ENCODE measurements at places on chromosomes 4 and X. TPM values are rescaled to one million over a fixed set of nuclear protein-coding genes. Genes with fewer than 3 reads are reported as not detected.

The MTMR8 gene
- not detected for total RNA-seq

- peak; percentile 25 for DNase-seq
These were observed 4.0 kb downstream of the LDB2 start for GRCh38 chr4:16894406-16894805.

The PCDH10 gene
- total RNA-seq, result 40.6 TPM

- DNase-seq, result no peak
These were observed 14.1 kb upstream of the TCEANC start for GRCh38 chrX:13638826-13639225.

The CLCN4 gene
- 1.7 TPM for total RNA-seq

DNA sequence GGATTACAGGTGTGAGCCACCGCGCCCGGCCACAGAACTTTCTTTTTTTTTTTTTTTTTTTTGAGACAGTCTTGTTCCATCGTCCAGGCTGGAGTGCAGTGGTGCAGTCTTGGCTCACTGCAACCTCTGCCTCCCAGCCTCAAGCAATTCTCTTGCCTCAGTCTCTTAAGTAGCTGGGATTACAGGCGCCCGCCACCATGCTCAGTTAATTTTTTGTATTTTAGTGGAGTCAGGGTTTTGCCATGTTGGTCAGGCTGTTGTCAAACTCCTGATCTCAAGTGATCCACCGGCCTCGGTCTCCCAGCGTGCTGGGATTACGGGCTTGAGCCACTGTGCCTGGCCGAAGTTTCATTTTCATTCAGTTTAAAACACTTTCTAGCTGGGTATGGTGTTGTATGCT, 16.4 kb downstream of the FAM193A start:
- DNase-seq, result no peak

DNA sequence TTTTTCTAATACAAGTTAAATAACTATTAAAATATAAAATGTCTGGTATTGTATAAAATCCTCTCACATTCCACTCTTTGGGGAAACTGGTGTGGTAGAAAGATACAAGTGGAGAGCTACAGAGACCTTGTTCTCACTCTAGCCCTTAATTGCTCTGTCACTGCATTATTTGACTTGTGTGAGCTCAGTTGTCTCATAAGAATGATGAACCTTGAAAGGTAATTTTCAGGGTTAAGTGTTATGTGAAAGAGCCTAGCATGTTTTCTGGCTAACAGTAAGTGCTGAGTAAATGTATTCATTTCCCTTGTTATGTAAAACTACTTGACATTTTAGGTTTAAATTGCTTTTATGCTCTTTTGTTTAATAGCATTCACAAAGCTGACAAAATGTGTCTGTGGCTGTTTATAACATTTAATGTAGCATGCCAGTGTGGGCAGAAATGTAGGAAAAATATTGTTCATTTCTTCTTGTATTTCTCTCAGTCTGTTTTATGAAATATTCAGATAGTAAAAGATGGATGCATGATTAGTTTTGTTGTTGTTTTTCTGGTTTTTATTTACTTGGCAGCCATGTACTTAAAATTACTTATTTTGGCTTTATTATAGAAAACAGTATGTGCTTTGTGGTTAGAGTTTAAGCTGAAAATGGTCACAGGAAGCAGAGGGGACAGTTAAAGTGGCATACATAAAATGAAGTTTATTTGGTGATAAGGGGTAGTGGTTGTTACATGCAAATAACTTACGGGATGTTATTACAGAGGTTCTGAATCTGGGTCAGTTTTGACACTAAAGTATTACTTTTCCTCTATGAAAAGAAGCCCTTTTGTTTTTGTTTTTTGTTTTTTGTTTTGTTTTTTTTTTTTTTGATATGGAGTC, 29.2 kb downstream of the SLAIN2 start:
- no peak for DNase-seq

DNA sequence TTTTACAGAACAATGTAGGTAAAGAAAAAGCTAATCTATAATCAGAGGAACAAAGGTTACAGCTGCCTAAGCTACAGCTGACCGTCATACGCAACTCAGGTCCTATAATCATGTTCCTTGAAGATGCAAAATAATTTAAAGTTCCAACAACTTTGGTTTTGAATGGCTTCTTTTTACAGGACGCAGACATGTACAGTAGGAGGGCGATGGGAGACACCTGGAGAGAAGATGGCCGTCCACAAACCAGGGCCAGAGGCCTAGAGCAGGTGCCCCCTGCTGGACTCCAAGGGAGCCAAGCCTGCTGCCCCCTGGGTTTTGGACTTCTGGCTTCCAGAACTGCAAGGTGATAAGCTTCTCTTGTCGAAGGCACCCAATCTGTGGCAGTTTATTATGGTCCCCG, 10.6 kb downstream of the HGFAC start:
- DNase-seq, result no peak

The SLC9A7 gene
- 11.3 TPM for total RNA-seq

DNA sequence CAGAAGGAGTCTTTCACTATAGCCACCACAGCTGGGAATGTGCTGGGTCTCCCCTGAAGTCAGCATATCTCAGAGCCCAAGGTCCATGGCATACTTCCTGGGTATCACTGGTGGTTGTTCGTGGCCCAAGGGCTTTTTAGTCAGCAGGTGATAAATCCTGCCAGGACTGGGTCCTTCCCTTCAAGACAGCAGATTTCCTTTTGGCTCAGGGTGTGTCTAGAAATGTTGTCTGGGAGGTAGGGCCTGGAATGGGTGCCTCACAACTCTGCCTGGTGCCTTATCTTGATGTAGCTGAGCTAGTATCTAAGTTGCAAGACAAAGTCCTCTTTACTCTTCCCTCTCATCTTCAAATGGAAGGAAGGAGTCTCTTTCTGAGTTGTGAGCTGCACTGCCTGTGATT, 102.4 kb upstream of the TMLHE start:
- no peak for DNase-seq

The FANCB gene
- total RNA-seq, result 17.4 TPM

The FAM9C gene
- total RNA-seq, result not detected

GRCh38 chr4:102139132-102139573, 206.1 kb downstream of the SLC39A8 start:
- no peak for DNase-seq

The YY2 gene
- 2.7 TPM for total RNA-seq

The PF4V1 gene
- not detected for total RNA-seq

DNA sequence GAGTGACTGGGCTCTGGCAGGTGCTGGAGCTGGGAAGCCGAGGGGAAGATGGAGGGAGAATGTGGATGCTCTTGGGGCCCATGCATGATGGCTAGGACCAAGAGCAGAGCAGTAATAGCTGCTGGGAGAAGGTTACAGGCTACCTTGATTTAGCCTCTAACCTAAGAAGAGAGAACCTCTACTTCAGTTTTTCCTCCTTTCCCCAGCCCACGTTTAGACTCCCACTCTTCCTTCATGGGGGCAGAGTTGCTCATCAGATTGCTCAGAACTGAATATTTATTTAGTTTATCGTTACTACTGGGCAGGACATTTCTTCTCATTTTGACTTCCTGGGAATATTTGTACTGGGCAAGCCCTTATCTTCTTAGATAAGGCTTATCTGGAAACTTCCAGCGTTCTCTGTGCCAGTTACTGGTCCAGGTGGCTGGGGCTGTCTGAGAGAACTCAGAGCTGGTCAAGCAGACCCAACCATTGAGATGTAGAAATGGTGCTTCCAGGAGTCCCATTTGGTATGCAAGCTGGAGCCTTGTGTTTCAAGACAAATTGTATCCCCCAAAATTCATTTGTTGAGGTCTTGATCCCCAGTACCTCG, 442.9 kb upstream of the BOD1L1 start:
- DNase-seq, result no peak

The NPY5R gene
- total RNA-seq, result 8.2 TPM

- peak; percentile 79 for DNase-seq
These were observed 75.0 kb downstream of the PTTG2 start for GRCh38 chr4:38034986-38035882.

- peak; percentile 29 for DNase-seq
These were observed 56.9 kb downstream of the SERTM2 start for GRCh38 chrX:111568354-111568753.

The PGM2 gene
- total RNA-seq, result 27.4 TPM

DNA sequence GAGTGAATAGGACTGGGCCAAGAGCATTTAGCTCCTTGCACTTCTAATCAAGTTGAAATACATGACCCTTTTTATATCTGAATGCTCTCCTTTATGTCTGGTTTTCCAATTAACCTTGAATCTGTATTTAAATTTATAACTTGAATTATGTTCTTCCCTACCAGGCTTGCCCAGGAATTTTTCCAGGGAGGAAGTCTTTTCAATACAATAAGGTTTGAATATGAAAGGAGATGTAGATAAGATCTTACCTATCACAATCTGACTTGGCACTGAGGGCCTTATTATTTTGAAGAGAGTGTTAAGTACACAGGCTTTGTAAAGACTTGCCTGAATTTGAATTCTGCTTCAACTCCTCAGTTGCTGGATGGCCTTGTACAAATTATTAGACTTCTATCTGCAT, 555.7 kb downstream of the PCDH7 start:
- no peak for DNase-seq

DNA sequence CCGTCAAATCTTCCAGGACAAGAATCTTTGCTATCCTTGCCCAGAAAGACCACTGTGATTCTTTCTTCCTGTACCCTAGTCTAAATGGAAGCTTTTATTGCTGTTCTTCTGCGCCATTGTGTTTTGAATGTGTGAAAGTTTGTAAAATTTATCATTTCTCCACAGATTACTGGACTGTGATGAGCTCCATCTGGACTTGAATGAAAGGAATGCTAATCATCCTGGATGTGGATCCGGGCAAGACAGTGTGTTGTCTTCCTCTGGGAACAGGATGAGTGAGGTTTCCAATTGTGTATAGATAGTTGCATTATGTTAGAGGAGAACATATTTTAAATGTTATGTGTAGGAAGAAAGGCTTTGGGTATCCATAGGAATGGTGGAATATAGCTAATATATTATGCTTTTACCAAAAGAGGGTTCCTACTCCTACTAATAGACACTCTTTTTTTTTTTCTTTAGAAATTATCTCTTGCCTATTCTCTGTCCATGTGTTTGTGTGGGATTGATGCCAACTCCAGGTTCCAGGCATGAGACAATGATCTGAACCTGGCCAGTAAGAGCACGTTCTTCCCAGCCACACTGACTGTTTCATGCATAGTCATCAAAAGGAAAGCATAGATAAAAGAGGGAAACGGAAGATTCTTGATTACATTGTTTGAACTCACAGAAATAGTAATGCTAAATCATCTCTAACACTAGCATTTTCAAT, 803.6 kb upstream of the ADGRL3 start:
- no peak for DNase-seq

DNA sequence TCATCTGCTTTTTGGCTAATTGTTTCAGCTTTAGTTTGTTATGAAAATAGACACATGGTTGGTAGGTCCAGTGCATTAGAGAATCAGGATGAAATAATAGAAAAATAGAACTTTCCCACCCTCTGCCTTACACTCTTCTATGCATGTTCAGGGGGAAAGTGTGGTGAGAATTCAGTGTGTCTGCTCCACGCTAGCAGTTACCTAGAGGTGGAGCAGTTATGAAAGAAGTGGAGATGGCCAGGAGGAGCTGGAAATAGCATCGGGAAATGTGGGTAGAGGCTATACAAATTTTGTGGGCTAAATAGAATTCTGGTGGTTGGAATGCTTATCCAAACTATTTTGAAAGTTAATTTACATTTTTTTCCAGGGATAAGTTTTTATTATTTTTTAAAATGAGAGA, 91.4 kb upstream of the MAD2L1 start:
- DNase-seq, result no peak

- DNase-seq, result no peak
These were observed 21.8 kb downstream of the MID1 start for GRCh38 chrX:10598540-10598939.

DNA sequence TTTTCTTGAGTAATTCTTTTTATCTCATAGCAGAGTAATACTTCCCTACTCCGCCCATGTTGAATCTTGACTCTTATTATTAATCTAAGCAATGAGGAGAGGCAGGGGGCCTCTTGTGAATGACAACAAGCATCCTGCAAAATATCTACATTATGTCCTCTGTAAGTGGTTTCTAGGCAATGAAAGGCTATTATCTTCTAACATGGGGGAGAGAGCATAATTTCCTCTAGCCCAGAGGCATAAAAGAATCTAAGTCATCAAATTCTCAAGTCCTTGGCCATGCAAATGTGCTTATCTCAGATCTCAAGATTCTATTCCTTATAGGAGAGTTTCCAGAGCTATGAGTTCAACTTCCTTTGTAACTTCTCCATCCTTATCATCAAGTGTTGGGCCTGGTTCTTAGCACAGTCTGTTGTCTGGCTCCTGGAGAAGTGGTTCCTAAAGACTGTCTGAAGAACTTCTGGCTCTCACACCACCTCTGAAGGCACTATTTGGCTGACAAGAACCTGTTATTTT, 423.1 kb upstream of the INTU start:
- DNase-seq, result peak; percentile 5

DNA sequence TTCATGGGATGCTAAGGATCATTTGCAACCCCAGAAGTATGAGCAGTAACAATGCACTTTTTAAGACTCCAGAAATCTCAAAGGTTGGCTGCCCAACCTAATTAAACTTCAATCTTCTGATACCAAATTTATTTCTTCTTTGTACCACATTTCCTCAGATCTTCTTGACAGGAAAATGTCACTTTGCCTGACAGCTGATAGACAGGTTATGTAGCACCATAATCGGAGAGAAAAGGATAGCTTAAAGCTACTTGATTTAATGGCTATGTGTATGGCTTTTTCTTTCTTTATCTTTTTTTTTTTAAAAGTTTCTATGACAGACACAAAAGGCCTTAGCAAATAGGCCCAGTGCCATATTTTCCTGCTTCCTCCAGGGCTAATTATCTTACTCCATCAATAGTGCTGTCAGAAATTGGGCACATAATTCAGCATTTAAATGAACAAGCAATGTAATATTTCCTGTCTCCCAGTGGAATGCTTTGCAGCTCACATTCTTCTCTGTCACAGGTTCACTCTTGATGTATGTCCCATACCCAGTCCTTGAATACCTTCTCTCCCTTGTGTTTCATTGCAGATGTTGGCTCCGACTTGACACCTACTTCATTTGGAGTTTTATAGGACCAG, 795.7 kb downstream of the ADGRL3 start:
- DNase-seq, result no peak

GRCh38 chr4:188988131-188988530, 848.9 kb downstream of the TRIML1 start:
- DNase-seq, result no peak

DNA sequence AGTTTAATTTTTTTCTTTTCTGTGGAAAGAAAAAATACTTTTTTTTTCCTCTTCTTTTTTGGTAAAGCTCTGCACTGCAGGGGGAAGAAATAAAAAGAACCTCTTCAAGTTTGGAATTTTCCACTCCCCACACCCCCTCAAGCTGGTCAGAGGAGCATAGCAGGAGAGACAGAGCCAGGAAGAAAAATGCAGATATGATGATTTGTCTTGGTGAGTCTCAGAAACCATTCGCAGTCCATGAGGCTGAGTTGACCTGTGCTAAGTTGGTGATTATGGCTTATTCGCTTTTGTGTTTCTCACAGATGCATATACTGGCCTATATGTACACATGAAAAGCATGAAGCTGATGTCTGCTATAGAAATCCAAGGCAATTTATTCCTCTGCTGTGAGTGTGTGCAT, 205.9 kb downstream of the LDB2 start:
- peak; percentile 37 for DNase-seq

All from A673 (cell line).